Occipital lobe (tissue), 3 donors: ENCODE measurements at places on chromosomes 4 and X.

- DNase-seq, result no peak
These were observed 196.3 kb upstream of the HHIP start for GRCh38 chr4:144449611-144450010.

DNA sequence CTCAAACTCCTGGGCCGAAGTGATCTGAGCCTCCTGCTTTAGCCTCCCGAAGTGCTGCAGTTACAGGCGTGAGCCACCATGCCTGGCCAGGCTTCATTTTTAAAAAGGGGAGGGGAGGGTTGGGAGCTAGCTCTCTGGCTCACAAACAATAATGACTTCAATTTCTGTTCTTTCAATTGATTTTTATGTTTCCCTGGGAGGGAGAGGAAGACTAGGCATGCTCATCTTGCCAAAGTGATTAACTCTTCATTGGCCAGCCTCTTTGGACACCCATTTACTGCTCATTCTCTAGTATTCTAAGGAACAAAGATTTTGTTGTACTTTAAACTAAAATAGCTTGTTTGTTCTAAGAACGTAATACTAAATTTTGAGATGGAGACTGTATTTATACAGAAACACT, 43.4 kb upstream of the TRIM2 start:
- no peak for DNase-seq

DNA sequence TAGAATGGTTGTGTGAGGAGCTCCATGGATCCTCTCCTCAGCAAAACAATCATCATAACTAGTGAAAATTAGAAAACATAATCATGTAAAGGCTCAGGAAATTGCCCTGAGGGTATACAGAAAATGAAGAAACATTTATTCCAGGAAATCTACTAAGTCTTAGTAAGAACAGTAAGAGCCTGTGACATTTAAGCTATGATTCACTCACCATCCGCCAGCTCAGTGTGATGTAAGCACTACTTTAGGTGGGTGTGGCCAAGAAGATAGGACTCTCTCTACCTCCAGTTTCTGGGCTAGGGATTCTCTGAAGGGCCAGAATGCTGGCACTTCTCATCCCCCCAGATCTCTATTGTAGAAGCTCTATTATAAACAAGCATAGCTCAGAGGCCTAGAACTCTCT, 147.5 kb downstream of the DLG3 start:
- no peak for DNase-seq

DNA sequence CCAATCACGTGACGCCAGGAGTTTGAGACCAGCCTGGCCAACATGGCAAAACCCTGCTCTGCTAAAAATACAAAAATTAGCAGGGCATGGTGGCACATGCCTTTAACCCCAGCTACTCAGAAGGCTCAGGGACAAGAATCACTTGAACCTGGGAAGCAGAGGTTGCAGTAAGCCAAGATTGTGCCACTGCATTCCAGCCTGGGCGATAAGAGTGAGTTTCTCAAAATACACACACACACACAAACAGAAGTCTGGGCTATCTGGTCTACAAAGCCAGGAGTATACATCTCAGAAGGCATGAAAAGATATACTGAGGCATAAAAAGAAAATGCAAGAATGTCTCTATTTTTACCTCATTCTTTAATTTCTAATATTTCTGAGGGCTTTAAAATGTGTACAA, 11.3 kb downstream of the YTHDC1 start:
- no peak for DNase-seq

GRCh38 chr4:47598320-47598719, 113.2 kb downstream of the ATP10D start:
- DNase-seq, result no peak

- no peak for DNase-seq
These were observed 305.7 kb downstream of the DHX15 start for GRCh38 chr4:24278693-24279092.

- DNase-seq, result no peak
These were observed 1.9 kb upstream of the AKAP17A start for GRCh38 chrX:1589356-1590130.

GRCh38 chrX:132692066-132692465, 203.2 kb upstream of the MBNL3 start:
- no peak for DNase-seq

DNA sequence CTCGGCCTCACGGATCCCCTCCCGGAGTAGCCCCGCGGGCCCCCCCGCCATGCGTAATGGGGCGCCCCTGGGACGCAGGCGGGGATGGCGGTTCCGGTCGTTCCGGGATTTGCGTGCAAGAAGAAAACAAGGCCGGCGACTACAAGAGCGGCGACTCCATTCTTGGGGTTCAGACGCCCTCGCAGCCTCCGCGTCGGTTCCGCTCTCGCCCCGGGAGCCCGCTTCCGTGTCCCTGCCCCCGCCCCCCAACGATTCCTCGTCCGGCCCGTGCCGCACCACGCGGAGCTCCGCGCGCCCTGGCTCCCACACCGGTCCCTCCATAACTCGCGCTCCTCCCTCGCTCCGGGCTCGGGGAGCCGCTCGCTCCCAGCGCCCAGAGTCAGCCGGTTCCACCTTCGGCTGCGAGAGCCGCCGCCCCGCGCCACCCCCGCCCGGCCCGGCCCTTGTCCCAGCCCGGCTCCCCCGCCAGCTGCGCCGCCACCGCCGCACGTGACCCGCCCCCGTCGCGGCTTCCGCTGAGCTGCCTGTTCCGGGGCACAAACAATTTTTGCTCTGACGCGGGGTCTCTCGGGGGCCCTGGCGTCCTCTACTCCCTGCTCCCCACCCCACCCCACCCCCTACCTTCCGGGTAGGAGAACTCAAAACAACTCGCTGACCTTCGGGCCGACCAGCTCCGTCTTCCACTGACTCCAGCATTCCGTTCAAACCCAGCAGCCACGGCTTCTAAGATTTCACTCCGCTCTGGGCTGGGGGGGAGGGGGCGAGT, 78.8 kb upstream of the BCOR start:
- DNase-seq, result peak; percentile 62

DNA sequence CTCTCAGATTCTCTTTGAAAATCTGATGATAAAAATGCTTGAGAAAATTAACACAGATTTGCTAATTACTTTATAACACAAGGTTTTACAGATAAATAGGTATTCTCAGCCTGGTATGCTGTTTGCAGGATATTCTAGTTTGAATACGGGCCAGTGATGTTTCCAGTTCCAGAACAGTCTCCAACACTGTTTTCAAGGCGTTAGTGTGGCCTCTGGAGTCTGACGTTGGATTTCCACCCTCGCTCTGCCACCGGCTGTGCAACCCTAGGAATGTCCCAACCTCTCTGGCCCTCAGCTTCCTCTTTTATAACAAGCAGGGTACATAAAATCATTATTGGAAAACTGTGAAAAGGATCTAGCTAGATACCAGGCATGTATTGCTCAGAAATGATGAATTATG, 23.8 kb upstream of the CYP4V2 start:
- DNase-seq, result no peak

- DNase-seq, result no peak
These were observed 34.0 kb upstream of the RNF128 start for GRCh38 chrX:106692425-106693065.

DNA sequence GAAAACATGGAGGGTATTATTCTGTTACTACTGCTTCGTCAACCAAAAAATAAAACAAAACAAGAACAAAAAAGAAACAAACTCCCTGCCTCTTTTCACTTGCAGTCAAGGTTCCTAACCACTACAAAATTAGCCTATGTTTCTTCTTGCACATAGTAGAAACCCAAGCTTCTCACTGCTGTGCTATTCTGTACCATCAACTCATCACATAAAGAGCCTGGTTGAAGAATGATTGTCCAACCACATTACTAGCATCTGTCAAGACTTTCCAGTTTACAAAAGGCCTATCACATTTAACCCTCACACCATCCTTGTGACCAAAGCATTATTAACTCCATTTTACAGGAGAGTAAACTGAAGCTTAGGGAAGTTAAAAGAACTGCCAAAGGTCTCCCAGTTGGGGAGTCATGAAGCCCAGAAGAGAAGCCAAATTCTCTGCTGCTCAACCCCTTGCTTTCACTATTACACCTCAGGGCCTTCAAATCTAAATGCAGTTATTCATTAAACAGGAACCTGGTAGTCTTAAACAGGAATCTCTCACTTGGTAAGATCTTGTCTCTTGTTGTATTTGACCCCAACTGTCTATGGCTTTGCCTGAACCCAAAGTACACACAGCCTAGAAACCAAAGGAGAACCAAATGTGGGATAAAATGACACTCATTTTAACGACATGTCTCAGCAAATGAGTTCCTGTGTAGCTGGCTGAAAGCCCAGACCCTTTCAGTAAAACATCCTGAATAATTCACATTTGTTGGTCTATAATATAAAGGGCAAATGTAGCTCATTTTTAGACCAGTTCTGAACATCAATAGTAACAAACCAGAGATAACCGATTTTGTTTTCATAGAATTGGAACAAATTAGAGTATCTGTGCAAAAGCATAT, 8.6 kb downstream of the F9 start:
- no peak for DNase-seq

DNA sequence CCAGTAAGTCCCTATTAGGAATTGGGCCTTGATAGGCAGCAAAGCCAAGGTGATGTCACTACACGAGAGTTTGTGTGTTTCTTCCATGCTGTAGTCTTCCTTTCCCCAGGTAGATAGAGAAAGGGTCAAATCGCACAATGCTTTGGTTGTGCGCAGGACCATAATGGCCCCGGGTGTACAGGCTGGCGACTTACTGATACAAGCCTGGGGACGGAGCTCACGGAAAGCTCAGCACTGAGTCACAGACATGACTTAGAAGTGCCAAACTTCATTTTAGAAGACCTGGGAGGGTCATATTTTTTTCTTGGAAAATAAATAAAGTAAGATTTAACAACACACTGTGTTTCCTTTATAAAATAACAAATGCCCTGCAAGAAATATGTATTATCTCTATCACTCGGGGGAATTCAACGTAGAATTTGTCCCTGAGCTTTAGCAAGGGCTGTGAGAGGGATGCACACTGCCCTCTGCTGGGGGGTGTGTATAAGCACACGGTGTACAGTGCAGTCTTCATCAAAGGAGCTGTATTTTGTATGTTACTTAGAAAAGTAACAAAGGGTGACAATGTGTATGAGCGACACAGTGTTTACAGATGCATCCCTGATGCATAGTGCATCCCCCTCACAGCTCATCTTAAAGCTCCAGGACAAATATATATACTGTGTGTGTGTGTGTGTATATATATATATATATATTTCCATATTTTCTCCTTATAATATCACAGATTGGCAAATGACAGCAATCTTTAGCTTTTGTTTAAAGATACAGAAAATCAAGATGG, 254.5 kb upstream of the VEGFC start:
- DNase-seq, result peak; percentile 13

DNA sequence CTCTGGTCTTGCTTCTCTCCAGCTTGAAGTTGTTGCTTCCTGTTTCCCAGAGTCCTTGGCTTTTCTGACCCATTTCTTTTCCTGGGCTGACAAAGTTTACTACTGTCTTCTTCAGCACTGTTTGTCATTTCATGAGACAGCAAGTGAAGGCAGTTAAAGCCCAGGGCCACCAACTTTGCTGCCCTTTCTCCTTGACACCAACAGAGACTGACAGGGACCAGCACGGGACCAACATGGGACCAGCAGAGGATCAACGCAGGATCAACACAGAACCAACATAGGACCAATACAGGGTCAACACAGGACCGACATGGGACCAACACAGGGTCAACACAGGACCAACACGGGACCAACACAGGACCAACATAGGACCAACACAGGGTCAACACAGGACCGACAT, 34.9 kb downstream of the RNF212 start:
- DNase-seq, result no peak

GRCh38 chr4:103008875-103009729, 10.4 kb downstream of the SLC9B1 start:
- no peak for DNase-seq

DNA sequence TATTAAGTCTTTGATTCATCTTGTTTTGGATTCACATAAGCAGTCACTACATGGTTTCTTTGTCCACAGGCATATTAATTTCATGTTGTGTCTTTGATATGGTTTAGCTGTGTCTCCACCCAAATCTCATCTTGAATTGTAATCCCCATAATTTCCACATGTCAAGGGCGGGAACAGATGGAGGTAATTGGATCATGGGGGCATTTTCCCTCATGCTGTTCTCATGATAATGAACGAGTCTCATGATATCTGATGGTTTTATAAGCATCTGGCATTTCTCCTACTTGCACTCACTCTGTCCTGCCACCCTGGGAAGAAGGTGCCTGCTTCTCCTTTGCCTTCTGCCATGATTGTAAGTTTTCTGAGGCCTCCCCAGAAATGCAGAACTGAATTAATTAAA, 1811.2 kb upstream of the PCDH10 start:
- no peak for DNase-seq

GRCh38 chrX:129984111-129984958, 1.9 kb downstream of the BCORL1 start:
- no peak for DNase-seq

GRCh38 chr4:122576261-122577188, 44.3 kb downstream of the IL21 start:
- no peak for DNase-seq

DNA sequence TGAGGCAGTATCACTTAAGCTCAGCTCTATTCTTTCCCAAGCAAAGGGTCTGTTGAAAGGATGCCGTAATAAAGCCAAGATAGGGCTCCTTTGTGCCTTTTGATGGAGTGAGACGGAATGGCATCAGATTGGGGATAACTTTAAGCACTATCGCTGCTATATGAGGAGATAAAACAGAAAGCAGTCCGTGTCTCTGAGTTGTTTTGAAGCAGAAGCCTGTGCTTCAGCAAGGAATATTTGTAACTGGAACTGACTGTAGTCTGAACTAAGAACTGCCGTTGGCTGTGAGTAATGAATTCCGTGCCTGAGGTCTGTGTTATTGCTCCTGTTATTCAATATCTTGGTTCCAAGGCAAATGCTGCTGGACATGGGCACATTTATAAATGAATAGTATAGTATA, 297.4 kb downstream of the ANKRD50 start:
- DNase-seq, result no peak
